Adrenal gland (tissue), 19 donors: ENCODE measurements at places on chromosomes 7 and 10.
A peak's percentile ranks its signal among the peaks of the same experiment; 100 is the strongest.

DNA sequence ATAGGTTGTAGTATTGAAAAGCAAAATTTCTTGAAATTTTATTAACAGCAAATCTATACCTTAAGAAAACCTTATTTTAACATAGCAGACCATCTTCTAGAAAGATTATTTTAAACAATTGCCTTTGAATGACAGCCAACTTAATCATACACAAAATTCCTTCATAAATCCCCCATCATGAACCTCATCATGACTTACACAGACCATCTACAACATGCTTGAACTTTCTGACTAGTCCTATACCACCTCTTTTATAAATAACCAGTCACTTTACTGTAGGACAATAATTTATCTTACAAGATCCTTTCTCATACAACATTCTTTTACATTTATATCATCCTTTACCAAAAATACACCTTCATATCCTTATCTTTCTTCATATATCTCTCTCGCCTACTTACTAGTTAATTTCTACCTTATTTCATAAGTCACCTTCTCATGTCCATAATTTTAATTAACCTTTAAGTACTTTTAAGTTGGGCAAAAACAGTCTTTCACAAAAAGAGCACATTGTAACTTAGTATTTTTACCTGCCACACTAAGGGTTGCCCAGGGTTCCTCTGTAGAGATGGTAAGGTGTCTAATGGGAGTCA is 16.6 kb upstream of the PTN start:
- DNase-seq = no peak

GRCh38 chr7:26580711-26581110 is 283.7 kb downstream of the SKAP2 start:
- no peak for DNase-seq

DNA sequence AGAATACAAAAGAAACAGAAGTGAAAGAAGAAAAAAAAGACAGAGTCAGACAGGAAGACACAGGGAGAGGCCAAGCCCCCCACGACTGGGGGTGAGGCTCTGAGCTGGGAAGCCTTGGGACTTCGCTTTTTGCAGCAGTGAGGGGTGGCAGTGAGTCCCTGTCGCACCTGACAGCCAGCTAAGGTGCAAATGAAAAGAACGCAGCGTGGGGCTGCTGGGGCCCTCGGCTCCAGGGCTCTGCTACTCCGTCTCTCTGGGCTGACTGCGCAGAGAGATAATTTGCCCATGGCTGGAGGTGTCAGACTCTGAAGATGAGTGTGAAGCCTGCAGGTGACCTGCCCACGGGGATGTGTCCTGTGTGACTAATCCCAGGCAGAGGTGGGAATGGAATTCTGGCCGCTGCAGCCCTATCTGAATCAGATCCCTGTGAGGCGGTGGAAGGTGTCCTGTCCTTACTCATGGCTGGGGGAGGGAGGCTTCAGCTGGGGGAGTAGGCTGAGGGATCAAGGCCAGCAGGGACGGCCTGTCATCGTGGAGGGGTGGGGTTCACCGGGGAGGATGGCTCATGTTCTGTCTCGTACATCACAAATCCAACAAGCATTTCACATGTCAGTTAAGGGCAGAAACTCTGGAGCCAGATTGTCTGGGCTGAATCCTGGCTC is 96.4 kb downstream of the SLIT1 start:
- no peak for DNase-seq

- DNase-seq = no peak
Measured at GRCh38 chr10:84367256-84367655, 38.9 kb downstream of the CCSER2 start.

GRCh38 chr7:158508802-158509385 is 78.7 kb downstream of the PTPRN2 start:
- no peak for DNase-seq

GRCh38 chr7:108094346-108094745 is 35.8 kb downstream of the LAMB4 start:
- DNase-seq = no peak

DNA sequence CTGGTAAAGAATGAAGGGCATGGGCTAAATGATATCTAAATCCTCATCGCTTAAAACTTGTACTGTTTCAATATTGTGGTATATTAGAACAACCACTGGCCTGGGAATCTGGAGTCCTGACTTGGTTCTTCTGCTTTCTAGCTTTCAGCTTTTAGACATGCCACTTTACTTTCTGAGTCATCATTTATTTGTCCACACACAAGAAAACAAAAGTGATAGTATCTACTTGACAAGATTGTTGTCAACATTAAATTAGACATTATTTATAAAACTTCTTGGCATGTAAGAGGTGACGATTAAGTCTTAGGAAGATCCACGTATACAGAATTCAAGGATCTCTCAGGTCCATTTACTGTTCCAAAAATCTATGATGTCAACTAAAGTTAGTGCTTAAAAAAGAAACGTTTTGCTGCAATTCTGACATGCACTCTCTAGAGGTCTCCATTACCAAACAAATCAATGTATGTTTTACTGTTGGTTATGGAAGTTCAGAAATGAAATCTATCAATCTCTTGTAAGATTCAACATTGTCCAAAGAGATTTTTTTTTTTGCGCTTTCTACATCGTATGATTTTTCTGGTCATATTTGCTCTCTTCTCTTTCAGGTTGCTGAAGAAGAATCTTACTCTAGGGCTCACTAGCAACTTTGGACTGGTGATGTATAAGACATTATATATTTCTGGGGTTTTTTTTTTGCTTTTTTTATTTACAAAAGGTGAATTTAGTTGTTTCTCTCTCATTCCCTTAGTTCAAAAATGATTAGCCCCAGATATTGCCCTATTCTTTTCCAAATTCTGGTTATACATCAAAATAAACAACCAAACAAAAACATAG is 53.6 kb upstream of the DYNC1I1 start:
- DNase-seq = no peak

DNA sequence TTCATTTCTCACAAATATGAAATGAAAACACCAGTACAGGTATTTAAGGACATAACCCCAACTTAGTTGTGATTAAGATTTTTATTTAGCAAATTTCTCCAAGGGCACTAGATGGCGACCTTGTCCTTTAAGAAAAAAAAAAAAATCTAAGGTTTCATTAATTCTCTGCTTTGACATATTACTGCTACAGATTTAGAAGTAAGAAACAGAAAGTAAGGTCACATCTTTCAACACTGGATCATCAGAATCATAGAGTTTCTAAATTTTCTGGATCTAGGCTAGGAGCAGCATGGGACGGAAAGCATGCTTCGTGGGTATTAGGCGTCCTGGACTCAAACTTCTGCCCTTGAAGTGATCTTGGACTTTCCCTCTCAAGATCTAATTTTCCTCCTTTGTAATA is 85.5 kb upstream of the PRKG1 start:
- DNase-seq = no peak

- DNase-seq = no peak
Measured at GRCh38 chr10:18226336-18226735, 86.1 kb downstream of the CACNB2 start.

- peak; percentile 75 for DNase-seq
Measured at GRCh38 chr10:133379152-133379800, at the start of gene PAOX. TSS of gene PAOX (plus strand) at chr10:133379262. CDS start at chr10:133379317, 55 bp downstream.

GRCh38 chr10:110304394-110304779 is 333 bp downstream of the SMNDC1 start:
- no peak for DNase-seq

- DNase-seq = no peak
Measured at GRCh38 chr7:129368389-129368986, 65.7 kb upstream of the STRIP2 start.

GRCh38 chr7:44629829-44630522 is 23.5 kb downstream of the OGDH start:
- no peak for DNase-seq

GRCh38 chr7:121563177-121563576 is 167.1 kb upstream of the FAM3C start:
- DNase-seq = no peak

- DNase-seq = no peak
Measured at GRCh38 chr7:127897704-127898454, 133.4 kb downstream of the LRRC4 start.

- DNase-seq = peak; percentile 32
Measured at GRCh38 chr7:104848138-104848990, 165.6 kb upstream of the KMT2E start.

GRCh38 chr10:614139-614711 is 75.2 kb downstream of the DIP2C start:
- DNase-seq = no peak

DNA sequence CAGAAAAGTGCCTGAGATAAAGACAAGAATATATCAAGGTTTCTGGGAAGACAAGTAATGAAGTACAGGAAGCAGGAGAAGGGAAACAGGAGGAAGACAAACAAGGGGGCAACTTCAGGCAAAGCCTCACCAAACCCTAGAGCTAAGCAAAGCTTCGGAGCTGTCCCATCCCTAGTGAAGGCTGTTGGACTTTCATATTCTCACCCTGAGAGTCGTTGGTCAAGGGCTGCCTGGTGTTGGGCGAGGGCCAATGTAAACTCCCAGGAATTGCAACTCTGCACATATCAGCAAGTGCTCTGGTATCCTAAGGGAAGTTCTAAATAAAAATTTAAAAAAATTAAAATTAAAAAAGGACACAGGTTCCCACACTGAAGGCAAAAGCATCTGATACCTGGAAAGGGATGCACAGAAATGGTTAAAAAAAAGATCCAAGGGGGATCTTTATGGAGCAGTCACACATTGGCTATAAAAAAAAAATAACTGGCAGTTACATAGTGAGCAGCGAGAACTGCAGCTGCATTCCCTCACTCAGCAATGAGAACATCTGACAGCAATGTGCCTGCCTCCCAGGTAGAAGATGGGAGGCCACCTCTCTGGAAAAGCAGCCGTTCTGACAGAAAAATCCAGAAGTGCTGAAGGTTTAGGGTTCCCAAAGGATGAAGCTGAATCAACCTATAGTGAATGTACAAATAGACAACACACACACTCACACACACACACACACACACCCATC is 304.7 kb downstream of the WDR11 start:
- no peak for DNase-seq

- DNase-seq = no peak
Measured at GRCh38 chr10:46227936-46228562, 58.7 kb upstream of the ANTXRL start.

- DNase-seq = no peak
Measured at GRCh38 chr7:6228361-6229229, 43.8 kb downstream of the CYTH3 start.

- no peak for DNase-seq
Measured at GRCh38 chr7:47225387-47226131, 356.4 kb downstream of the TNS3 start.

DNA sequence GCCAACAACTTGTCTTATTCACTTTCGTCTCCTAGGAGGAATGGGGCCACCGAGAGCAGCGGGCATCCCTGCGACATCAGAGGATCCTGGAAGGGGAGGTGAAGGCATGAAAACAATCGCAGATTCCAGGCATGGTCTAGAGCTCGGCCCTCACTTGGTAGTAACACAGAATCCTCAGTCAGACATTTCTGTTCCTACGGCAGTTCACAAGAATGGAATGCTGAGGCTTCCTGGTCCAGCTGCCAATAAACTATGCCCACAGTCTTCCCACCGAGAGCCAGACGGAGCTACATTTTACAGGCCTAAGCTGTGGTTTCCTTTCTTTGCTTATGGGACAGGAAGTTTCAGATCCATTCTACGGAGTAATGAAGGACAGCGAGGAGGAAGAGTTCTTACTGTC is 75.8 kb downstream of the OR13A1 start:
- no peak for DNase-seq

DNA sequence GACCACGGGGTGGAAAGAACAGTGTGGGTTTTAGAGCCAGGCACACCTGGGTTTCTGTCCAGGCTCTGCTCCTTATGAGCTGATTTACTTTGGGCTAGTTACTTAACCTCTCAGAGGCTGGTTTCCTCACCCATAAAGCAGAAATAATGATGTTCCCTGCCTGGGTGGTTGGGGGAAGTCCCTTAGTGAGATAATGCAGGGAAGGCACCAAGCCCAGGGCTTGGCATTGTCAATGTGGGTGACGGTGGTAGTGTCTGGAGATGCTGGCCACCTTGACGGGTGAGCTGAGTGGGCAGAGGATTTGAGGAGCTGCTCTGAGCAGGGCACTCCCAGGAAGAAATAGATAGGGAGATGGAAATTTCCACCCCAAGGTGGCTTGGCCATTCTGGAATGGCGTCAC is 65.2 kb downstream of the SH2D4B start:
- no peak for DNase-seq

DNA sequence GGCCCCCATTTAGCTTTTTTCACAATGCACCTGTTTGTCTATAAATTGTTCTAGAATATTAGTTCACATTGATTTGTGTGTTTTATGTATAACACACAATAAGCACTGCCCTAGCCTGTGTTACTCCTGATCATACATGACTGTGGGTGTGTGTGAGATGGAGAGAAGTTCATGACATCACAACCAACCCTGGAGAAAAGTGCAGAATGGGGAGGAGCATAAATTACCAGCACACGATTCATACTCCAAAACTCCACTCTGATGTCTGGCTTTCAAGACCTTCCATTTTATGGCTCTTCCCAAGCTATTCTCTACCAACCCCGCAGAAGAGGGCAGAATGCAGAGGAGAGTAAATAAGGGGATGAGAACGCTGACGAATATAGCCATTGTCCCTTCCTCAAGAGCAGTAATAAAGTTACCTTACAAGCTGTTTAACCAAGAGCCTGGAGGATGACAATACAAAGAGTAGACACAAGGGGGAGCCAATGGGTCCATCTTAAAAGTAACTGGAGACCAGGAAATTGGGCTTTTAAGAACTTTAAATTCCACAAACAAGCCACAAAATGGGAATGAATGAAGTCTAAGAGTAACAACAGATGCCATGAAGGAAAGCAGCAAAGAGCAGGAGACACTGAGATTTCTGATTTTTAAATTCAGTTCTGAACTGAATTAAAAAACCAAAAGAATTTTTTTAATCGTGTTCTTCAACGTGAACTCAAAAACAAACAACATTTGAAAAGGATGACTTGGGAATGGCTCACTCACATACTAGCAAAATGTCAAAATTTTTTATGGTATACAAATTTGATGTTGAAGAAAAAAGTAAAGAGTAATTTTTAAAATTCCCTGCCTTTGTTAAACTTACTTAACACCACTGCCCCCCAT is 159.6 kb downstream of the PARD3 start:
- peak; percentile 35 for DNase-seq

- no peak for DNase-seq
Measured at GRCh38 chr10:113019692-113020474, 69.8 kb downstream of the TCF7L2 start.

- no peak for DNase-seq
Measured at GRCh38 chr10:63537536-63537935, 16.3 kb downstream of the REEP3 start.

DNA sequence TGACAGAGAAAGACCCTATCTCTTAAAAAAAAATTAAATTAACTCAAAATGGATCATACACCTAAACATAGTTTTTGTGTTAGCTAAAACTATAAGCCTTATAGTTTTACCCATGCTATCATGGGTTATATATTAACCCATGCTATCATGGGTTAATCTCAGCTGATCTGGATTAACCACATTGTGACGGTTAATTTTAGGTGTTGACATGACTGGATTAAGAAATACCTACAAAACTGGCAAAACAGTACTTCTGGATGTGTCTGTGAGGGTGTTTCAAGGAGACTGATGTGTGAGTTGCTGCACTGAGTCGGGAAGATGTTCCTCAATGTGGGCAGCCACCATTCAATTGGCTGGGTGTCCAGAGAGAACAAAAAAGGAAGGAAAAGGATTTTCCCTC is 44.3 kb upstream of the FXYD4 start:
- DNase-seq = no peak
